M059J (cell line): ENCODE measurements at places on chromosomes 12 and 14. TPM values are rescaled to one million over a fixed set of nuclear protein-coding genes. Genes with fewer than 3 reads are reported as not detected.

Gene HHIPL1
- 0.15 and 1.2 TPM in 2 replicates for total RNA-seq

DNA sequence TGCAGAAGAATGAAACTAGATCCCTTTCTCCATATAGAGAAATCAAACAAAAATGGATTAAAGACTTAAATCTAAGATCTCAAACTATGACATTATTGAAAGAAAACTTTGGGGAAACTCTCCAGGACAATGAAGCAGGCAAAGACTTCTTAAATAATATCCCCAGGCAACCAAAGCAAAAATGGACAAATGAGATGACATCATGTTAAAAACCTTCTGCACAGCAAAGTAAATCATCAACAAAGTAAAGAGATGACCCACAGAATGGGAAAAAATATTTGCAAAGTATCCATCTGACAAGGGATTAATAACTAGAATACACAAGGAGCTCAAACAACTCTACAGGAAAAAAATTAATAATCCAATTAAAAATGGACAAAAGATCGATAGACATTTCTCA is 101.0 kb downstream of the RALGAPA1 start:
- no peak for DNase-seq

Gene NTN4
- total RNA-seq = 16.5 and 21.5 TPM in 2 replicates

- DNase-seq = no peak
Observed at GRCh38 chr12:26113181-26113654, 11.6 kb downstream of the BHLHE41 start.

GRCh38 chr14:51401272-51401671 is 161.2 kb downstream of the TMX1 start:
- DNase-seq = peak; percentile 48

DNA sequence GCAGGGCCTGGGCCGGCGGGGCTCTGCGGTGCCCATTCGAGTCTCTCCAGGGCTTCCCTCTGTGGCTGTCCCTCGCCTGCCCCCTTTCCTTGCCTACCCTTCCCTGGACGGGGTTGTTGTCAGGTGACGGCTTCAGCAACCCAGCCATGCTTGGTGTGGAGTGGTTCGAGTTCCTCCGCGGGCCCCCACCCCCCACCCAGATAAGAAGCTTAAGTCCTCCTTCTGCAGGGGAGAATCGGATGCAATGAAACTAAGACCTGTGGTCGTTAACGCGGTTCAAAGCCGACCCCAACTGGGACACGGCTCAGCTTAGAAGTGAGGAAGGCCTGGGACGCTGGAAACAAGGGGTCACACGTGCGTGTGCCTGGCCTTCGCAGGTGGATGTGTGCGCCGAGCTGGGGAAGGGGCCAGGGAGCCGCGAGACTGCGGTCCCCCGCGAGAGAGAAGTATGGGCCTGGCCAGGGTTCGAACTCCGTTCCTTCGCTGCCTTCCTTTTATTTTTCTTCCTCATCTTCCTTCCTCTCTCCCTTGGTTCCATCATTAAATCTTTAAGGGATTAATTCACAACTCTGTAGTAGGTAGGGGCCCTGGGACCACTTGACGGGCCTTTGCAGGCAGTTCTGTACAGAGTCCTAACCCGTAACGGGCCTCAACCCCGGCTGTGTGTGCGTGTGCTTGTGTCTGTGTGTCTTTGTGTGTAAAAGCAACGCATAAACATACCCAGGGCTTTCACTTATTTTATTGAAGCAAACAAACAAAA is 3.5 kb downstream of the TTC6 start:
- no peak for DNase-seq

DNA sequence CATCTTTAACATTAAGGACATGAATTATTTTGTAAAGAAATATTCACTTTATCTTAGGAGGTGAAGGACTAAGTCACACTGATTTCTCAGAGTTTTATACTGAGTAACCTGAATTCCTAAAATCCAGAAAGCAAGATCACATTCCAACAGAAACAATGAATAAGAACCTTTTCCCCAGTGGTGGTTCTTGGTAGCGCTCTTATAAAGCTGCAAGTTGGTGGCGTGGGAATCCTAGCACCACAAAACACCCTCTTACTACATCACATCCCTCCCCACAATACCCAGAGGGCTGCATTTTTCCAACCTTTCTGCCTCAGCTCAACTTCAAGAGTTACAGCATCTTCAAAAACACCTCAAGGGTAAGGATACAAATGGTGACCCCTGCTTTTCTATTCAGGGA is 44.0 kb upstream of the SMUG1 start:
- peak; percentile 41 for DNase-seq
